ENCODE measurements at places on chromosomes 3 and 15.

DNA sequence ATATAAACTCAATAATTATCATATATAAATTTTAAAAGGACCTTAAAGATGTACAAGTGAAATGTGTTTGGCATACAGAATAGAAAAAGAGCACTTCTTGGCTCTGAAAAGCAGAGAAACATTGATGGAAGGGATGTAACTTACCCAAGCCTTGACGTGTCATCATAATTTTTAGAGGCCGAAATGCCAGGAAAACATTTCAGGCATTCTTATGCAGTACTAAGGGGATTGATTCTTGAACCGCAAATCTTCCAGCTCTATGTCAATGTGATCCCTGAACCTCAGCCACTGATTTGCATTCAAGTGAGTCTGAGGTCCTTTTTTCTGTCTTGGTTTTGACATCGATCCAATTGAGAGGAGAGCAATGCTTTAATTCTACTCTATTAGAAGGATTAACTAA is 97.8 kb downstream of the CLDN1 start:
- DNase-seq: no peak

GRCh38 chr15:70057931-70058641 is 39.6 kb downstream of the TLE3 start:
- DNase-seq: no peak

GRCh38 chr15:73944161-73945129 is 18.2 kb downstream of the LOXL1 start:
- DNase-seq: no peak

DNA sequence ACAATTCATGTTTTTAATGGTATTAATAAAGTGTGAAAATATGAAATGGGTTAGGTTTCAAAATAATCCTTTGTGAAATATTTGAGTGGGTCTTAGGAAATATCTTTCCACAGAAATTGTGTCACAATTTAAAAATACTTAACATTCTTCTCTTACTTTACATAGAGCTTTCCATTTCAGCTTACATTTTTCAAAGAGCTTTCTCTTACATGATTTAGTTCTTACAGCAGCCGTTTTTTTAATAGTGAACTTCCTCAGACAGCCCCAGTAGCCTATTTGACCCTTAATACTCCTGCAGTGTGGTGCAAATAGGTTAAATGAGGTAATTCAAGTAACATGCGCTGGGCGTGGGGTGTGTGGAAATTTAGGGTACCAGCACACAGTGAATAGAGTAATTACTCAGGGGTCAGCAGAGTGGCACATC is 21.8 kb downstream of the P2RY12 start:
- DNase-seq: no peak

- DNase-seq: peak; percentile 79
These were observed 785 bp downstream of the MFSD1 start for GRCh38 chr3:158802409-158803268.

DNA sequence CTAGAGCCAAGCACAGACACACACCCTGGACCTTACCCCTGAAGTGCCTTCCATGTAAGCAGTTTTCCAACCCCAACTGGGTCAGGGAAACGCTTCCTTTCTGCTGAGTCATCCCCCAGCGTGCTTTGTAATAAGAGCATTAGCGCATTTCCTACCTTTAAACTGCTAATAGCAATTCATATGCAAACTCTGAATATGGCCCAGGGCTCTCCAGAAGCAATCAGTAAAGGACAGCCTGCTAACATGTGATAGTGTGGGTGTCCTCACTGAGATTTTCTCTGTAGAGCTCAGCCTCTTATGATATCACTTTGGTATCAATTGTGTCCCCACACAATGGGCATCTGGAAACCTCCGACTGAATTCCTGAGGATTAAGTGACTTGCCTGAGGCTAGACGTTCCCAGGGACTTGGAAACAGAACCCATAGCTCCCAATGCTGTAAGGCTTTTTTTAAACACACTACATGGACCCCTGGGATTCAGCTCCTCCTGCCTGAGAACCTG is 5.6 kb downstream of the GABRB3 start:
- DNase-seq: no peak

DNA sequence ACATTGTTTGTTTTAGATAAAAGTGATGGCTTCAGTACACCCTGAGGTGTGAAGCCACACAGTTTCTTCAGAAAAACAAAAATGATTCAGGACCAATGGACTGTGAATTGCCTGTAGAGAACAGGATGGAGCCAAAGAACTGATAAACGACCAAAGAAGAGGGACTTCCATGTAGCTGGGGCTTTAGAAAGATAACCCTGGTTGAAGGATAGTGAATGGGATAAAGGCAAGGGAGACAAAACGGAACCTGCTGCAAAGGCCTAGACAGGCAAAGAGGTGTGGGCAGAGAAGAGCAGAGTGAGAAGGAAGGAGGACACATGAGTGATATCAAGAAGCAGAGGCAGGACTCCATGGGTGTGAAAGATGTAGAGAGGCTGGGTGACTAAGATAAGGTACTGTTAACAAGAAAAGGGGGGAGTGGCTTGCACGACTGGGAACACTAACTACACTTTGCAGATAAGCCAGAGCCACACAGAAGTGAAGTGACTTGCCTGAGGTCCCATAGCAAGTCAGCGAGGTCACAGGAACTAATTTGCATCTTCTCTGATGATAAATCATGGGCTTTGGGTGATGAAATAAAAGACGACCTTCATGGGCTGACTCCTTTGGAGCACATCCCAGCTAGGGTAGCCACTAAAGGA is 44.3 kb downstream of the RAB6B start:
- peak; percentile 22 for DNase-seq

- no peak for DNase-seq
These were observed 75.1 kb upstream of the TSEN2 start for GRCh38 chr3:12408984-12409683.

DNA sequence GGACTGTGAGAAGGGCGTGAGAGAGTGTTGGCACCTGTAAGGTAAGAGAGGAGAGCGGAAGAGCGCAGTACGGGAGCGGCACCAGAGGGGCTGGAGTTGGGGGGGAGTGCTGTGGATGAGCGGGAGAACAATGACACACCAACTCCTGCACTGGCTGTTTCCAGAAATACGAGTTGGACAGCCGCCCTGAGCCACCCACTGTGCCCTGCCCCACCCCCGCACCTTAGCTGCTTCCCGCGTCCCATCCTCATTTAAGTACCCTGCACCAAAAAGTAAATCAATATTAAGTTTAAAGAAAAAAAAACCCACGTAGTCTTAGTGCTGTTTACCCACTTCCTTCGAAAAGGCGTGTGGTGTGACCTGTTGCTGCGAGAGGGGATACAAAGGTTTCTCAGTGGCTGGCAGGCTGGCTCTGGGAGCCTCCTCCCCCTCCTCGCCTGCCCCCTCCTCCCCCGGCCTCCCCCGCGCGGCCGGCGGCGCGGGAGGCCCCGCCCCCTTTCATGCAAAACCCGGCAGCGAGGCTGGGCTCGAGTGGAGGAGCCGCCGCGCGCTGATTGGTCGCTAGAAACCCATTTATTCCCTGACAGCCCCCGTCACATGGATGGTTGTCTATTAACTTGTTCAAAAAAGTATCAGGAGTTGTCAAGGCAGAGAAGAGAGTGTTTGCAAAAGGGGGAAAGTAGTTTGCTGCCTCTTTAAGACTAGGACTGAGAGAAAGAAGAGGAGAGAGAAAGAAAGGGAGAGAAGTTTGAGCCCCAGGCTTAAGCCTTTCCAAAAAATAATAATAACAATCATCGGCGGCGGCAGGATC is at the start of gene SOX2:
SOX2 (plus strand) TSS at position 601 of the 811 bp plus-strand sequence. CDS start 436 bp downstream, outside the sequence.
- DNase-seq: peak; percentile 19

DNA sequence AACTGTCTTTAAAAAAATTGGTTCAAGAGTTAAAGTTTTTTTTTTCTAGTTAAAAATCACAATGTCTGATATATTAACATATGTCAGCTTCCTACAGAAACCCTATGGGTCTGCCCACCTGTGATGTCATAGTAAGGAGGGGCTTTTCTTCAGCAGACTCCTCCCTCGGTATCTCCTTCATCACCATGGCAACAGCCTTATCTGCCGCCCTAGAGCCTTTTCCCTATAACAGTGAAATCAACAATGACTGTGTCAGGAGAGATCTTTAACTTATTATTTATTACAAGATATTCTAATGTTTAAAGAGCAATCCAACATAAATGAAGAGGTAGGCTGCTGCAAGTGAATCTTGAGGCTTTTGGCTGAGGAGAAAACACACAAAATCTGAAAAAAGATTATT is 138.7 kb downstream of the PEX5L start:
- peak; percentile 59 for DNase-seq

DNA sequence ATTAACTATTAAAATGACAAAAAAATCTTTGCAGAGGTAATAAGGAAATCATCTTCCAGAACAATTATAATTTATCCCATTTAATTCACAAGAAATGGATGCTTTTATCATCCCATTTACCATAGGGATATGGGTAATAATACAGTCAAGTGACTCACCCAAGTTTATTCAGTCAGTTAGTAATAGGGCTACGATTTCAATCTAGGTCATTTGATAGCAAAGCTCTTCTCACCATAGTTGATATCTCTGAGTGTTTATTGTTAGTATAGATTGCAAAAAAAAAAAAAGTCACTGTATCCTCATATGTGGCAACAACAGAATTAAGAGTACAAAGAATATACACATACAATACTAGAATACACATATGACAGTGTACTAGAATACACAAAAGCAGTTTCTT is 797.1 kb downstream of the ROBO1 start:
- no peak for DNase-seq

DNA sequence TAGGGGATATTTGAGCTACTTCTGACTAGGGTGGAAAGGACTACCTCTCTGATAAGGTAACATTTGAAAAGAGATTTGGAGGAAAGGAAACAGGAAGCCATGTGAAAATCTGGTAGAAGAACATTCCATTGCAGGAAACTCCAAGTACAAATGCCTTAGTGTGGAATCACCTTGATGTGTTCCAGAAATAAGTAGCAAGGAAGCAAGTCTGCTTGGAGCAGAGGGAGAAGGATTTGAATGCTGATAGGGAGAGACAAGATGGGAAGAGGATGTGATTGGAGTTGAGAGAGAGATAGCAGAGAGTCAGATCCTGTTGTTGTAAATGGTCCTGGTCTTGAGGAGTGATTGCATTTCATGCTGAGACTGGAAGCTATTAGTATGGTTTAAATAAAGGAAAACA is 335.1 kb upstream of the DCBLD2 start:
- no peak for DNase-seq

- DNase-seq: no peak
These were observed 78.4 kb downstream of the NEK10 start for GRCh38 chr3:27290760-27291159.

DNA sequence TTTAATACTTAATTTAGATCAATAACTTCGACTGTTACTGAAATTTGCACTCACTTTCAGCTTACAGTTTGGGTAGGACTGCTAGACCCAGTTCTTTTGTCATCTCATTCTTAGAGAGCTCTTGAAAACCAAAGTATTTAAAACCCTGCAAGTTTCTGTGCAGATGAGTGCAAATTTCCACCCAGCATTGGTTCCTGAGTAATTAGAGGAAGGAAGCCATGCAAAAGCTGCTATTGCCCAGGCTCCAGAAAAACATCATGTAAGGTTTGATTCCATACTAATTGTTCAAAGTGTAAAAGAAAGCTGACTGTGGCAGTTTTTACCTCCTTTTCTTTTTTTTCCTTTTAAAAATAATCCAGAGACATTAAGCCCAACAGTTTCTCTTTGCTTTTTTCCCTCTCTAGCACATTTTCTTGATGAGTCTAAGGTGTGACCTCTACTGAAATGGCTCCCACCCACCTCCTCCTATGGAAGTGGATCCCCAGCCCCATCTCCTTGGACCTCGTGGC is 30.3 kb downstream of the ABHD2 start:
- DNase-seq: no peak

DNA sequence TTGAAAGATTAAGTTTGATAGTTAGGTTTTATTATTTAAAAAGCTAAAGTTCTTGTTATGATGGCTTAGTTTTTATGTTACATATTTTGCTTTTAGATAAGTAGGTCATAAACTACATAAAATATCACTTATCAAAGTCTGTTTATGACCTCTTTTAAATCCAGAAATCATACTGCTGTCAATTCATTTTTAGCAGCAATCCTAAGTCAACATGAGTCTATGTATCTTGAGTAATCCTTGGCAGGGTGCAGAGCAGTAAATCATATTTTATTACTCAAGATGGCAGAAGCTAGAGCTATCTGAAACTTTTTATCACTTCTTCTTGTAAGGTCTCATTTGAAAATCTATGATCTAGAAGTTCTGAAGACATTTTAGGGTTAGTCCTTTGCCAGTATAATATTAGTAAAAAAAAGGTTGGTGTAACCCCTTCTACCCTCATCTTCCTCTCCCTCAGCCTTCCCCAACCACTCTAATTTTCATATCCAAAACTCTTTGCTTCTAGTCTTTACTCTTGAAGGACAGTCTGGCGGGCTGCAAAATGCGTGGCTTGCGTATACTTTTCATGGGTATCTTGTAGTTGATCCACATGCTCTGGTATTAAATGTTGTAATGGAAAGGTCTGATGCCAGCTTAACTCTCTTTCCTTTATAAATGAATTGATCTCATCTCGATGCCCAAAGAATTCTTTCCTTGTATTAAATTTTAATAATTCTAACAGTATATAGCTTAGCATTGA is 134.0 kb upstream of the THRB start:
- DNase-seq: no peak

GRCh38 chr3:53198996-53199395 is 38.0 kb downstream of the PRKCD start:
- DNase-seq: no peak

DNA sequence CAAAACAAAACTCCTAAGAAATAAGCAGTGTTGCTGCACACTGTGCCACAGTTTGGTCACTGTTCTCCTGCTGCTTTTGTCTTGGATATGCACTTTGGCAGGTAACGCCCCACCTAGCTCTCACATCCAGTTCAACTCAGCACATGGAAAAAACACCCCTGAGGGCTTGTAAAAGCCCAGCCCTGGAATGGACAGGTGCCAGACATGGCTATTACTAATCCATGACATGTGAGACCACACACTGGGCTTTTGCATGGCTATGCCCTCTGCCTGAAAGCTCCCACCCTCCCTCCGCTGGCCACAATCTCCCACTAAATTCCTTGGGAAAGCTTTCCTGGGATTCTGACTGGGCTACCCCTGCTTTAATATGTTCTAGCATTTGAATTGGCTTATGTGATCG is 24.7 kb upstream of the ZBED2 start:
- DNase-seq: no peak

GRCh38 chr3:71276531-71276930 is 307.0 kb downstream of the FOXP1 start:
- DNase-seq: no peak

DNA sequence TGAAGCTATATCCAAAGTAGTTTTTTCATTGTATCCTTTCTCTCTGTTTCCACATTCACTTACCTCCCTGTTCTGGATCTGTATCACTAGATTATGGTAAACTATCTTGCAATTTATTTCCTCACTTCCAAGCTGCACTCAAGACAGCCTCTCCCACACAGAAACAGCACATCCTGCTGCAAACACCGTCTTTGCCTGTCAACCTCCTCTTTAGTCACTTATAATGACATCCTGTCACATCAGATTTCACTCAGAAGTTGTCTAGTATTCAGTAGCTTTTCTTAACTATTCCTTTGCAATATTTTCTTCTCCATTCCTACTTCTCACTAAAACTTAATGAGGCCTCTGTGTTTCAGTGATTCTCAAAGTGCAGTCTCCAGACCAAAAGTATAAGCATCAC is 490.8 kb downstream of the IGSF11 start:
- DNase-seq: no peak

- no peak for DNase-seq
These were observed 10.6 kb downstream of the ACAA1 start for GRCh38 chr3:38126121-38126892.

GRCh38 chr15:91988071-91988470 is 134.6 kb downstream of the SLCO3A1 start:
- peak; percentile 44 for DNase-seq

- DNase-seq: peak; percentile 47
These were observed 10.5 kb upstream of the ACSBG1 start for GRCh38 chr15:78244893-78245292.

- DNase-seq: no peak
These were observed 43.7 kb downstream of the POC1A start for GRCh38 chr3:52110502-52110901.

- DNase-seq: no peak
These were observed 119.4 kb upstream of the PRR20G start for GRCh38 chr3:127407026-127407939.
